SW 1271 (cell line): ENCODE measurements at places on chromosomes 4 and X.

DNA sequence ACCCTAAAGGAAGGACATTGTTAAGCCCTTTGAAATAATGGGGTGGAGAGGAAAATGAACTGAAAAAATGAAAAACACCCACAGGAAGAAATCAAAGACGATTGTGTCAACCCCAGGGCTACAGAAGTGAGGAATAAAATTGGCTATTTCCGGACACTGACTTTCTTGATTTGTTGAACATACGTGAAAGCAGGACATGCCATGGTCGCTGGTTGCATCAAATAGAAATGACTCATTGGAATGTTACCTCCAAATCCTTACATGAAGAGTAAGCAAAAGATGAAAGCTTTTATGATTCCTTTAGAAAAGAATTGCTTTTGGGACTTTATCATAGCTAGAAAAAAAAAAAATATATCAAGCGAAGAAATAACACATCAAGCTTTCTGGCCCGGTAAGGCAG, 75.3 kb downstream of the DCUN1D4 start:
- no peak for DNase-seq

- DNase-seq: no peak
These were observed 548.7 kb upstream of the DIPK2B start for GRCh38 chrX:45749375-45749774.

GRCh38 chr4:1325176-1325480, 21.9 kb upstream of the UVSSA start:
- DNase-seq: no peak

DNA sequence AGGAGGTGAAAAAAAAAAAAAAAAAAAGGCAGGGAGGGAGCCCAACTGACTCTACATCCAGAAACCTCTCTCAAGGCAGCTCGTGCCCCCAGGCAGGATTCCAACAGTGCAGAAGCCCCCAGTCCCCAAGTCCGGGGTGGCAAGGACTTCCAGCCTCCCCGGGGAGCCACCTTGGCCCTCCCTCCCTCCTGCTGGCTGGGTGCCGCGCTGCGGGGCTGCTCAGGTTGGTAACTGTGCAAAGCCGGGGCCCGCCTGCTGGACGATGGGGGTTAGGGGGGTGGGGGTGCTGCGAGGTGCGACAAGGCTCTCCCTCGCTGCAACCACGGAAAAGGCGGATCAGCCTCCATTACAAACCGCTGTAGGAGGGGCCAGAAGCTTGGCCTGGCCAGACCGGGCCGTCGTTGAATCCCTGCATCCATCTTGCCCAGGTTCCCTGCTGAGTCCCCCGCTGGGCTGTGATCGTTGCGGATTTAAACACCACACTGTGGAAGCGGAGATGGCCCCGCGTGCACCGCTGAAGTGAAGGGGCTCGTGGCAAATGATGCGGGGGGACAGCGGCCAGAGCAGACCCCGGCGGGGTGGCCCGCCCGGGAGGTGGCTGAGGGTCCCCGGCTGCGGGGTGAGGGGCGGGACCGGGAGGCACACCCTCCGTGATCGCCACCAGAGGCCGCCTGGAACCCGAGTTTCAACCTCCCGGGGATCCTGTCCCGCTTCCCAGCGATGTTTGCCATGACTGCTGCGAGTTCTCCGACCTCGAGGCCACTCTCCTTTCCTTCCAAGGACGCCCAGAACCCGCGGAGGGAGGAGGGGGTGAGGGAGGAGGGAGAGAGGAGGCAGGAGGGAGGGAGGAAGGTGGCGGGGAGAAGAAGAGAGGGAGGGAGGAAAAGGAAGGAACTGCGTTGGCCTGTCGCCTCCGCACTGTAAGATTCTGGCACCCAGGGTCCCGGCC, 58.0 kb upstream of the DDX3X start:
- DNase-seq: no peak

DNA sequence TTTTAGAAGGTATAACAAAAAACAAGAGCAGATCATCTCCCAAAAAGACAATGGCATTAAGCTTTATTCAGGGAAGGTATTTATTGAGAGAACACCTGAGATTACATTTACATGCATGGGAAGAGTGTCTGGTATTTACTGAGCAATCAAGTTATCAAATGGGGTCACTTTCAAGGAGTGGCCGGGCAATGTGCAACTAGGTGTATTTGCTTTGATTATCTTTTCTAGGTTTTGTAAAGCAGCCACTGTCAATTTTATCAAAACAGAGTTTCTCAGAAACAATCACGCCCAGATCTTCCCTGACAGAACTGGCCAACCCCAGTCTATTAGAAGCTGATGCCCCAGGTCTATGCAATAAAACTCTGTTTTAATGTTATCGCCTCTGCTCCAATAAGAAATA, 169.5 kb downstream of the GLRA2 start:
- DNase-seq: no peak

DNA sequence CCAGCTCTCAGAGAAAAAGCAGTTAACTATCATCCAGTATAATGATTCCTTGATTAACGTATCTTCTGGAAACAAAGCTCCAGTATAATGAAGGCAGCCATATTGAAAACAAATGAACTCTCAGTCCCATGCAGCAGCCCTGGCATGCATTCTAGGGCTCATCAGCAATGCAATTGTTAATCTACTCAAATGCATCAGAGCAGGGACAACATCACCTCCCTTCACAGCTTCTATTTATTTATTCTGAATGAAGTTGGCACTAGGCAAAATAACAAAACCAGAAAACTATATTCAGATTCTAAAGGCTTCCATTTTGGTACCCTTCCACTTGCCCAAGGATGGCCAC, 11.4 kb downstream of the SH3D19 start:
- DNase-seq: no peak

GRCh38 chr4:754221-755120, 48.8 kb downstream of the PCGF3 start:
- no peak for DNase-seq

DNA sequence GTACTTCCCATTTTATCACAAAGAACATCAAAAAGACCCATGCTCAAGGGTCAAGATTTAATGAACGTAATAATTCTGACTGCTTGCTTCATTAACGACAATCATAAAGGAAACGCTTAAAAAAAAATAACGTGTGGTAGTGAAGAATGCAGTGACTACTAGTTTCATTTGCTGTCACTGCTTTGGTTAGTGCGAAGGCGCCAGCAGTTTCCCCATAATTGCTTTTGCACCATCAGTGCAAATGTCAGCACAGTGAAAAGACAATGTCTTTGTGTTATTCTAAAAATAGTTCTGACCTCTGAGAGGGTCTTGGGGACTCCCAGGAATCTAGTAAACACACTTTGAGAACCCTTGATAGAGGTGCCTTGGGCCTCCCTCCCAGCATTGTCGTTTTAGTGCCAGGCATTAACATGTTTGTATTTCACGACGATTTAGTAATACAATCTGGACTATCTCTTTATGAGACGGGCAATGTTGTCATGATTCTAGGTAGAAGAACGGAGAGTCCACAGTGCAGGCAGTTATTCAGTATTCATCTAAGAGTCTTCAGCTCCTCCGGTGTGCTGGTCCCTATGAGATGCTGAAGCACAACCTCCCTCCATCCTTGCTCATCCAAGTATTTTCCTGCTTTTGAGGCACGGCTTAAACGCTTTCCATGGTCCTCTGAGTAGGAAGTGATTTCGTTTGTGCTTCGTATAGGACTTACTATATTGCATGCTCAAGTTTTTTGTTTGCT, 71.0 kb downstream of the AFF1 start:
- DNase-seq: no peak

- DNase-seq: no peak
These were observed 123.2 kb downstream of the ELOVL6 start for GRCh38 chr4:110075083-110075738.

DNA sequence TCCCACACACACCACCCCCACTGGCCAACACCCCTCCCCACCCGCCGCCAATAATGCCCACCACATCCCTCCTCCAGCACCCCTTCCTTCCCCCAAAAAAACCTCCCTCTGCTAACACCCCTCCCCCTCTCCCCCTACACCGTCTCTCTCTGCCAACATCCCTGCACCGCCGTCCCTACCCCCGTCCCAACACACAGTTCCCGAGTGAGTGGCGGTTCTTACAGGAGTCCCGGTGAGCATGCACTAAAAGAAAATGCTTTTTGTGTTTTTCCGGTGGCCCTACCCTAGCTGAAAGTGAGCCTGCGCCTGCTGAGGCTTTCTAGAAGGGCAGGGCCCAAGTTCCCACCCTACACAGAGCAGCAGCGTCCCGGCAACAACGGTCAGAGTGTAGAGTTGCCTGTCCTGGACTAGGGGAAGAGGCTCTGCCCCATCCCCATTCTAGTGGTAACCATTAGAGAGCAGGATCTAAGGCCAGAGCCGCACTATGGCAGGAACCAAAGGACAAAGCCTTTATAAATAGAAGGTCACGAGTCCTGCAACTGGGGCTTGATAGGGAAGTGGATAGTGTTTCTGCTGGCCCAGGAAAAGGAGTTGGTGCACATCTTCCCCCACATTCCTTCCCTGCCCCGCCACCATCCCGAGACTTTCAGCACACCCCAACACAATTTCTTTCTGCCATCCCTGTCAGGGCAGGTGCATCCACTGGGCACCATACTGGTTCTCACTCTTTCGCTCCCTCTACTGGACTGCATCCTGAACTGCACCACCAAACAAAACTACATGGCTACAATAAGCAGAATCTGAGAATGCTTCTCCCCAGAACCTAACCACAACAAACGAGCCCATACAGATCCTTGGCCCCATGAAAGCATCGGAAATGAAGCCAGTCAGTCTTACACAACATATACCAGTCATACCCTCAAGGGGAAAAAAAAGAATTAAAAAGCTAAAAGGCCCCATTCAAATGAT, 78.1 kb upstream of the PAGE3 start:
- no peak for DNase-seq

DNA sequence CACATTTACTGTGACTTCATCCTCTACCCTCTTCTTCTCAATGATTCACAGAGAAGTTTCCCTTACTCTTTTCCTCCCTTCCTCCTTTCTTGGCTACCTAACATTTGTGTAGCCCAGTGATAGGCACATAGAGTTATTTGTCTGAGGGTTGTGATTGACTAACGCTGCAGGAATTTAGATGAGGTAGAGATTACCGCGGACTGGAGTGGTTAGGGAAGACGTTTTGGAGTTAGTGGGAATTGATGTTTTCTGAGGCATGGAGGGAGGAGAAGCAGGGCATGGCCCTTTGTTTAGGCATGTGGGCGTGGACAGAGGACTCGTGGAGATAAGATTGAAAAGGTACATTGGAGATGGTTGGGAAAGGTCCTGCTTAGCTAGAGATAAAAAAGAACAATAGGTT, 246.7 kb downstream of the GPAT3 start:
- no peak for DNase-seq
